Hindlimb muscle (tissue), 1 donor: ENCODE measurements at places on chromosomes 3 and 15.

- DNase-seq, result peak; percentile 68
Observed at GRCh38 chr3:55487381-55488241, 505 bp upstream of the WNT5A start.

- no peak for DNase-seq
Observed at GRCh38 chr3:178318941-178319816, 217.1 kb upstream of the KCNMB2 start.

DNA sequence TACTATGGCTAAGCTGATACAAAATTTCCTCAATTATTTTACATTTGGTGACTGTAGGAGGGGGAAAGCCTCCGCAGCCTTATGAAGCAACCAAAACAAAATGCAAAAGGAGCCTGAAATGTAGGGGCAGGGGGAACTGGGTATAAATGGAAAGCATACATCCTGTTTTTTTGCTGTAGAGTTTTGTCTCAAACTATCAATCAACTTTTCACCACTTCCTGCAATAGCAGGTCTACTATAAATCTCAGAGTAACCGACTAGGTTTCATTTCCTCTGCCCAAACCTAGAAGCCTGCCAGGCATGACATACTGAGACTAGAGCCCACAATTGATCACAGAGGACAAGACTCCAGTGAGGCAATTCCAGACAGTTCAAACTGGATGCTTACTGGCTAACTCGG, 91.3 kb downstream of the SHQ1 start:
- DNase-seq, result no peak

DNA sequence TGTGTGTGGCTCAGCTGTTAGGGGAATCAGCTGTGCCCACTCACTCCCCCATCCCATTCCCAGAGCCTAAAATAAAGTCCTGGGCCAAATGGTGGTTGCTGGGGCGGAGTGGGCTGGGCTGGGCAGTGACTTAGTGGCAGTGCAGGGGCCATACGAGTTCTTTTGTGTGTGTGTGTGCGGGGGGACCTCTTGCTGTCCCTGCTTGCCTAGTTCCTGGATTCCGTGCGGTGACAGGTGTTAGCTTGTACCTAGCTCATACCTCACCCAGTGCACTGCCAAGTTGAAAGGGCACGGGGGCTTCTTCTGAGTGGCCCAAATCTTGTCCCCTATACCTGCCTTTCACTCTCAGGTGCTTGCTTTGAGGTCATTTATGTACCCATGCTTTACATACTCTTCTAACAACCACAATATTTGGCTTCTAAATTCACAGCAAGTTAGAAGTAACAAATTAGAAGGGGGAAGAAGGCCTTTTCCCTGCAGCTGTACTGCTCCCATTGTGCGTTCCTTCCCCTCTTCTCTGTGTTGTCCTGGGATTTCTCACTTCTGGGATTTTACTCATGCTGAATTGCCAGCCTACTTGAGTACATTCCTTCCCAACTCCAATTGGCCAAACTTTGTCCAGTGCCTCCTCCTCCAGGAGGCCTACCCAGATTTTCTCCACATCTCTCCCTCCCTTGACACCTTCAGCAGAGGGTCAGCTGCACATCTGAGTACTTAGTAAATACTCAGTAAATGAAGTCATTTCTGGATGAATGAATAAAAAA, 66.3 kb upstream of the POLG start:
- no peak for DNase-seq

GRCh38 chr3:77446084-77446483, 406.2 kb downstream of the ROBO2 start:
- DNase-seq, result no peak

- no peak for DNase-seq
Observed at GRCh38 chr15:96750361-96750760, 419.9 kb downstream of the NR2F2 start.

- DNase-seq, result peak; percentile 59
Observed at GRCh38 chr3:14791343-14791945, 27.3 kb upstream of the FGD5 start.

- no peak for DNase-seq
Observed at GRCh38 chr15:95940431-95940985, 390.0 kb upstream of the NR2F2 start.

- no peak for DNase-seq
Observed at GRCh38 chr3:109116031-109116430, 1.9 kb downstream of the MORC1 start.

GRCh38 chr15:90306560-90306959, 41.1 kb downstream of the NGRN start:
- no peak for DNase-seq

DNA sequence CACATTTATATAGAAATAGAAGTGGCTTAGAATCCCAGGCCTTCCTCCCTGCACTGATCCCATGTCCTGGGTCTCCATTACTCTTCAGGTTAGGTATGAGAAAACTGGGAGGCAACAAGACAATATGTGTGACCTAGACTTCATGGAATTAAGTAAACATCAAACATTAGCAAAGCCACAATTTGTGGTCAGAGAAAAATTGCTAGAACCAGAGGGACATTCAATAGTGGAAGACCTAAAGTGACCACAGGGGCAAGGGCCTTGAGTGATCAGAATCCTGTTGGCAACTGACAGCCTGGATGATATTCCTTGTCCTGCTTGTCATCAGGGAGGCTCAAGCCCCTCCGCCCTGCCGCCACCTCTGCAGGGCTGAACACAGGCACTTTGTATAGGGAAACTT, 322.8 kb upstream of the CTNNB1 start:
- DNase-seq, result no peak
